ENCODE measurements at places on chromosomes 6 and 20. TPM values are rescaled to one million over a fixed set of nuclear protein-coding genes. Genes with fewer than 3 reads are reported as not detected.
A peak's percentile ranks its signal among the peaks of the same experiment; 100 is the strongest.

The KHDC1 gene
- total RNA-seq = 1.3 TPM

The MARCKS gene
- 70.3 TPM for total RNA-seq

The TBXT gene
- not detected for total RNA-seq

The WFDC12 gene
- not detected for total RNA-seq

The SMIM8 gene
- 5.4 TPM for total RNA-seq

The TPX2 gene
- total RNA-seq = not detected

The HDGFL1 gene
- total RNA-seq = not detected

The COL19A1 gene
- 0.86 TPM for total RNA-seq

The HLA-DRB1 gene
- total RNA-seq = 12.6 TPM

The PRPH2 gene
- total RNA-seq = 1.6 TPM

DNA sequence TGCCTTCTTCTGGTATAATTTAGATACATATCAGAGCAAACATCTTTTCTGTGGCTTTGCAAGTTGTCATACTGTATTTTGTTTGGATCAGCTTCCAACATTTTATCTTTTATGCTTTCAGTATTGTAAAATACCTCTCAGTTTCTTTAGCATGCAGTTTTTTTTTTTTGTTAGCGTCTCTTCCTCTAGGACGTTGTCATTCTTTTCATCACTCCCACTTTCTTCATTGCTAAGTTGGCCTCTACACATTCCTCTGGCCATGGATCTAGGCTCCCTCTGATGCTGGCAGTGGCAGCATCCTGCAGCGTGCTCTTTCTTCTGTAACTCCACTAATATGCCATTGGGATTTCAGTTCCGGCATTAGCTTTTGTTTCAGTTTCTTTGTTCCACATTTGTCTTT is 21.7 kb downstream of the RPRD1B start:
- no peak for DNase-seq

DNA sequence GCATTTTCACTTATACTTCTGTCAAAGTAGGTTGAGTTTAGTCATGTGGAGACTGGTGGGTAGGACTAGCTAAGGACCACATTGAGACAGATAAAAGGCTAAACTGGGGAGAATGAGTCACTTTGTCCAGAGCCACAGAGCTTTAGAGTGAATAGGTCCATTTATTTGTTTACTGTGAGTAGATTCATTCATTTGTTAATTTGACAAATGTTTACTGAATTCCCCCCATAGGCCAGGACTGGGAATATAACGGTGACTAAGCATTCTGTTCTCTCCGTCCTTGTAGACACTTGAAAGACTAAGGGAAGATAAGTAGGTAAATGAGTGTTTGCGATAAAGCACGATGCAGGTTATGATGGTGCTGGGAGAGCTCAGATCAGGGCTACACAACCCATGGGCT is 699.7 kb upstream of the ID4 start:
- no peak for DNase-seq

DNA sequence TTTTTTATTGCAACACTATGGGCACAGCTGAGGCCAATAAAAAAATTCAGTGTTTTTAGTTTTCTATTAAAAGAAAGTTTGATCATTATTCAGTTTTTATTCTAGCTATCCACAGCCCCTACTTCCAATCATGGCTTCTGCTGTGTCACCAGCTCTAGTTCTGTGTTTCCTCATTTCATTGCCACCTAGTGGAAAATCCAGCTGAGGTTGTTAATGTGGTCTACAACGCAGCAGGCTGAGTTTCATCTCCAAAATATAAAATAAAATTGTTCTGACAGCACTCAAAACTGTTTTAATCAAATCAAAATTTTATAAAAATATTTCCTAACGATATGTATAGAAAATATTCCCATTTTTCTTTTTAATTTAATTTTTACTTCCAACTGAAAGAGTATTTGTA is 13.6 kb downstream of the COL9A1 start:
- DNase-seq = no peak

DNA sequence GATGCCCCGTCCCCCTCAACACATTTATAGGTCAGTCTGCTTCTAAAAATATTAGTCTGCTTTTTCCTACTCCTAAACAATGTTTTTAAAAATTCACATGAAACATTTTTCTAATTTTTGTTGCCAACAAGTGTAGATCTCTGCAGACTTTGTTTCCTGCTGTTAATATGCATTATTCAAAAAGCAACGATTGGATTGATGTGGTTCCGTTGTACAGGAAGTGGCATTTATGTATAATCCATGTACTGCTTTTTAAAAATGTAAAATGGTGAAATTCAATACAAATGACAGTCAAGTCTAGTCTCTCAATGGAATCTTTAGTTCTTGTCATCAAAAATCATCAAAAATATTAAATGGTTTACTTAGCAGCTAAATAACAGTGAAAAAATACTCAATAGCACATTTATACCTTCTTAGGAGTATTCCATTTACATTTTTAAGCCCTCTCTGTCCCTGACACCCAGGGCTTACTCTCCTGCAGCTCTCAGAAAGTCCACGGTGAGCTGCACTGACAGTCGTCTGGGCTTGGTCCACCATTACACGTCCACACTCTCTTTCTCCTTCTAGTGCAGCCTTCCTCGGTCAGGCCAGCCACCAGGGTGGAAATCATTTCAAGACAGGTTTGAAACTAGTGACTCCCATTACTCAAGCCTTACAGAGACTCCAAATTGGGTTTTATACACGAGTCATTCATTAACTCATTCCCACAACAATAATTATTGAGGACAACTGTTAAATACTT is 211.5 kb downstream of the TMEM200A start:
- no peak for DNase-seq

GRCh38 chr6:105795913-105796517 is 290.1 kb upstream of the PRDM1 start:
- no peak for DNase-seq

DNA sequence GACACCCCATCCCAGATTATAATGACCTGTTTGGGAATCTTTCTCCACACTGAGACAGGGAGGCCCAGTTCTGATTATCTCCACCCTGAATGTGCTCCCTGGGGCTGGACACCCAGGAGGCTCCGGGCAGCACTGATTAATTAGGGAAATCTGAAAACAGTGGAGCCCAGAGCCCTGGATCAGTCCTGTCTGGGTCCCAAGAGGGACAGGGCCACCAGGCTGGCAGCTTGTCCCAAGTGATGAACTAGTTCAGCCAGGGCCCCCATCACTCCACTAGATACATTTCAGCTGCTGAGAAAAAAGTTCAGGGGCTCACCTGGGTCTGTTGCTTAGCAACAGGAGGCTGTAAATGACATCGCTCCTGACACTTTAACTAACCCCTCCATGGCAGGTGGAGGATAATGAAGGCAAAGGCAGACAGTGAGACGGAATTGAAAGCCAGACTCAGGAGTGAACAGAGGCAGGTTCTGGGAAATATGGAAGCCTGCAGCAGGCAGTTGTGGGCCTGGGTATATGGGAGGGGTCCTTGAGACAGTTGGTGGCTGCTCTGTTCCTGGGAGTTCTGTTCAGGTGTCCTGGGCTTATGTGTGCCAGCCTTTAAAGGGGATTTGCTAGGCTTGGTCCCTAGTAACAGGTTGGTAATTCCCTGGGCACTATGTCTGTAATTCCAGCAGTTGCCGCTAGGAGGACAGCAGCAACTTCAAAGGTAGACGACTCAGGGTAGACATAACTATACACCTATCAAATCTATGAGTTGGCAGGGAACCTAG is 78.3 kb upstream of the CTNNBL1 start:
- DNase-seq = no peak

DNA sequence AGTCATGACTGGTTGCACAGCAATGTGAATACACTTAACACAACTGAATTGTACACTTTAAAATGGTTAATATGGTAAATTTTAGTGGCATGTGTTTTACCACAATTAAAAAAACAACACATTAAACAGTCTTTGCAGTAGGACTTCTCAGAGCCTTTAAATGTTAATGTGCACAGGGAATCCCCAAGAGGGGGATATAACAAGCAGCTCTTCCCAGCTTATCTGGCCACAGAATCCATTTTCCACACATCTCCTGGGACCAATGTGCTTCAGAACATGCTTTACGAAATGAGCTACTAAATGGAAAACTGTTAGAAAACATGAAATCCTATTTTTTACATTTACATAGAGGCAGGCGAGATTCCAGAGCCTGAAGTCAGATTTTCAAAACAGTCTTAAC is 44.4 kb downstream of the FYN start:
- no peak for DNase-seq

DNA sequence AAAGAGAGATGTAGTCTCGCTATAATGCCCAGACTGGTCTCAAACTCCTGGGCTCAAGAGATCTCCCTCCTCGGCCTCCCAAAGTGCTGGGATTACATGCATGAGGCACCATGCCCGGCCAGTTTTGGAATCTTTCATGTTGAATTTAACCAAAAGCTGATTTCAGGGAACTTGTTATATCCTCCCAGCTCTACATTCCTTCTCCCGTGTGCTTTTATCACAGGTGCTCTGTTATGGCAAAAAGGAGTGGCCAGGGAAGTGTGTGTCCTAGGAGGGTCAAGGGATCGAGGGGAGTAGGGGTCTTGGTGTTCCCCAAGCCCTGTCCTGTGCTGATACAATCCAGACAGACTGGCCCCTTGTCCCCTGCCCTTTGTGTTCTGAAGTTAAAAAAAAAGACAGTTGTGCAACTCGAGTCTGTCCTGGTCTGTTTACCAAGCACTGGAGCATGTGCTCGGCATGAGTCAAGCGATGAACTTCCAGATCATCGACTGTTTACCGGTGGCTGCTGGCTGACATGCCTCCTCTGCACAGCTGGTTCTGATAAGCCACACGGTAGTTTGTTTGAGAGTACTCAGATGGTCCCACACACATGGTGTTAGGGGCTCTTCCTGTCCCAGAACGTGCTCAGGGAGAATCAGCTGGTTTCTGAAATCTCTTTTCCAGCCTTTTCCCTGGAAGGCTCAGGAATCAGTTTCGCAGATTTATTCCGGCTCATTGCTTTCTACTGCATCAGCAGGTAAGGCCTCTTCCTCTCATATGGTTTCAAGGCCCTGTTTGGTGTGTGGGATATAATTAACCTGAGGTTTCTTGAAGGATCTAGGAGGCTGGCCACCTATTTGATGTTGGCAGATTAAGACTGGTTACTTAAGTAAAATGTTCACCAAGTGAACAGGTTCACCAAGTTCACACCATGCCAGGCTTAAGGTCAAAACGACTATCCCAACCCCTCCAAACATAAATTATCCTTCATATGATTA is 52.6 kb upstream of the NAA20 start:
- DNase-seq = peak; percentile 73

DNA sequence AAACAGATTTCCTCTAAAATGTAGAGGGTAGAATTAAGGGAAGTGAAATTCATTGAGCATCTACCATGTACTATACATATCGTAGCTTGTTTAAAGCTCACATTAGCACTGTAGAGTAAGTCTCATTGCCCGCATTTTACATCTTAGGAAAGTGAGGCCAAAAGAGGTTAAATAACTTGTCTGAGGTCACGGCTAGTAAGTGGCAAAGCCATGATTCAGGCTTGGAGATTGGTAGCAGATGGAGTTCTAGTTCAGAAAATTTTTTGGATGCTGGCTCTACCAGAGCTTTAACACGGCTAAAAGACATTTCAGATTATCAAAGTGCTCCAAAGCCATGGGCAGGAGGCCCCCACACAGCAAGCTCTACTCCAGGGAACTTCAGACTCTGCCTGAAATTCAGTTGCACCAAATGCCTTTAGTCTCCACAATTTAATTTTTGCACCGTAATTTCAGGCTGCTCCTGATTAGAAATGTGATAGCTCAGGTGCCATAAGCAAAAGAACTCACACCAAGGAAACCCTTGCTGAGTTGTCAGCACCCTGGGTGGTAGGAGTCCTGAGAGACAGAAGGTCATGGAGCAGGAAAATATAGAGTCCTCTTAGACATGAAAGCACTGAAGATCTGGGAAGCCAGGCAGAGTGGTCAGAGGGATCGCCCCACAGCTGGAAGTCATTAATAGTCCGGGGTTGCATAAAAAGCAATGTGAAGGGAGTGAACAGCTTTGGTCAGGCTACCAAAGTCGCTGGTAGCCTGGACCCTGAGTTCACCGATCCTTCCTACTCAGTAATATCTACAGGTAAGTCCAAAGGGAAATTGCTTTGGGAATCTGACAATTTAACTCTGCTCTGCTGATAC is 55.2 kb upstream of the ASIP start:
- DNase-seq = no peak

DNA sequence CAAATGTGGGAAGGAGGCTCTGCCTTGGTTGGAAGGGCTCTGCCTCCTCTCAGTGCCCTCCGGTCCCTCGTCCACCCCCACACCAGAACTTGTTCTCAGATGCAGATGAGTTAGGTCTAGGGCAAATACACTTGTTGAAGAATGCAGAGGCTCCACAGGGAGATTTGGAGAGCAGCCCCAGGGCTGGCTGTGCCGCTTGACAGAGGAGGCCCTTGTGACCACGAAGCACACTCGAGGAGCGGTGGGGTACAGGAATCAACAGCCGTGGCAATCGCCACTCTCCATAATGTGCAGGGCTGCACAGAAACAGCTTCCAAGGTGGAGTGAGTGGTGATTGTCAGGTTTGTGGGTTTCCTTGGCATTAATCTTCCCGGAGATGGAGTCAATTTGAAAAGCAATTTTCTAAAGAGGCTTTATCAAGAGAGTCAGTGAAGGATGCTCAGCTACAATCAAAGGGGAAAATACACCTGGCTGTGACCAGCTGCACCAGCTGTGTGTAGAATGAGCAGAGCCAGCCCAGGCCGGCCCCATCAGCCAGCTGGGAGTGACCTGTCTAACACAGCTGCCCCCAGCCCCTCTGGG is 59.5 kb downstream of the BFSP1 start:
- no peak for DNase-seq

GRCh38 chr6:139062932-139063646 is 34.5 kb downstream of the ABRACL start:
- no peak for DNase-seq

DNA sequence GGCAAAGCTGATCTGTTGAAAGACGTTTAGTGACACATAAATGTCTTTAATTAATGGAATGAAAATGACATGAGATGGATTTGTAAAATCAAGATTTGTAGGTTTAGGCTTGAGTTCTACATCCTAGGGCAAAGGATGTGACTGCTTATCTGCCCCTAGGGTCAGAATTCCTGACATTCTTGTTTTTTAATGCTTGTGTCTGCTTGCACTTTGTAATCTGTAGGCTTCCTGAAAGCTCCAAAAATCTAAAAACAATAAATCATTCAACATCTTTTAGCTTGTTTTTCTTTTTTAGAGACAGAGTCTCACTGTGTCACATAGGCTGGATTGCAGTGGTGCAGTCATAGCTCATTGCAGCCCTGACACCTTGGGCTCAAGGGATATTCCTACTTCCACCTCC is 107.9 kb upstream of the MLIP start:
- DNase-seq = no peak

GRCh38 chr6:53035549-53036213 is 29.5 kb upstream of the FBXO9 start:
- DNase-seq = no peak

- DNase-seq = no peak
Observed at GRCh38 chr6:144897441-144897921, 612.3 kb downstream of the UTRN start.

All from pancreas (tissue), 10 donors.